ENCODE measurements at places on chromosomes 3 and 15. TPM values are rescaled to one million over a fixed set of nuclear protein-coding genes. Genes with fewer than 3 reads are reported as not detected.

The IL17RB gene
- total RNA-seq, result 1.2 TPM

The P2RY1 gene
- total RNA-seq, result 0.49 TPM

The EOMES gene
- 30.7 TPM for total RNA-seq

The SEMA4B gene
- total RNA-seq, result 17.5 TPM

GRCh38 chr3:143016321-143016972 lies 15.1 kb downstream of the U2SURP start:
- DNase-seq, result no peak

- no peak for DNase-seq
Measured at GRCh38 chr3:45772341-45773035, 23.8 kb downstream of the SLC6A20 start.

DNA sequence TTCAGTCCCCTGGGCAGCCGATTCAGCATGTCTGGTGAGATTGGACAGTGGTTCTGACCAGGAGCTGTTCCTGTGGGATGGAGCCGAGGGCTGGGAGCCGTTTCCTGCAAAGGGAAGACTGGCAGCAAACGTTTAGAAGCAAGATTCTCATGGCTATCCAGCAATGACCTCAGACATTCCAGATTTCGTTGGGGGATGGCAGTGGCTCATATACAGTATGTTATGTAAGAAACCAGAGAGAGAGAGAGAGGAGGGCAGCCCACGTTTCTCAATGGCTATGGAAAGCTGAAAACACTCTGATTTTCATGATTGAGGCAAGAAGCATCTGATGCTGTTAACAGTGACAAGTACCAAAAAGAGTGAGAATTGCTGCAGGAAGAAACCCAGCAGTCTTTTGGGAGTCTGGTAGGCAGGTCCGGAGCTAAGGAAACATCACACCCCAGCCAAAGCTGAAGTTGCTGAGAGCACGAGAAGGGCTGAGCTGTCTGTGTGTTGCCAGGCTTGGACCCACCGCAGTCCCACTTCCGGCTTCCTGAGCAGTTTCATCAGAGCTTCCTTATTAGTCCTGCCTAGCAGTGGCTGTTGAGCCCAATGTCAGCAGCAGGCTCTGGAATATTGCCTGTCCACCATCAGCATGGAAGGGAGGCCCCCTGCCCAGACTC lies 25.6 kb upstream of the VPS8 start:
- DNase-seq, result no peak

DNA sequence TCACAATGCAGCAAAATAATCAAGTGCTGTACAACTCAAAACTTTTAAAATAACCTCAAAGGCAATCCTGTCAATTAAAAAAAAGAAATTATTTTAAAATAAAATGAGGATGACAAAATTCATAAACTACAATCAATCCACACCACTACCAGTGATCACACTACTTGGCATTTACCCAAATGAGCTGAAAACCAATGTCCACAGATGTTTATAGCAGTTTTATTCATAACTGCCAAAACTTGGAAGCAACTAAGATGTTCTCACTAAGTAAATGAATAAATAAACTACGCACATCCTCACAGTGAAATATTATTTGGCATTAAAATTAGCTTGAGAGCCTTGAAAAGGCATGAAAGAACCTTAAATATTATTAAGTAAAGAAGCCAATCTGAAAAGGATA lies 121.3 kb downstream of the STAG1 start:
- DNase-seq, result no peak

DNA sequence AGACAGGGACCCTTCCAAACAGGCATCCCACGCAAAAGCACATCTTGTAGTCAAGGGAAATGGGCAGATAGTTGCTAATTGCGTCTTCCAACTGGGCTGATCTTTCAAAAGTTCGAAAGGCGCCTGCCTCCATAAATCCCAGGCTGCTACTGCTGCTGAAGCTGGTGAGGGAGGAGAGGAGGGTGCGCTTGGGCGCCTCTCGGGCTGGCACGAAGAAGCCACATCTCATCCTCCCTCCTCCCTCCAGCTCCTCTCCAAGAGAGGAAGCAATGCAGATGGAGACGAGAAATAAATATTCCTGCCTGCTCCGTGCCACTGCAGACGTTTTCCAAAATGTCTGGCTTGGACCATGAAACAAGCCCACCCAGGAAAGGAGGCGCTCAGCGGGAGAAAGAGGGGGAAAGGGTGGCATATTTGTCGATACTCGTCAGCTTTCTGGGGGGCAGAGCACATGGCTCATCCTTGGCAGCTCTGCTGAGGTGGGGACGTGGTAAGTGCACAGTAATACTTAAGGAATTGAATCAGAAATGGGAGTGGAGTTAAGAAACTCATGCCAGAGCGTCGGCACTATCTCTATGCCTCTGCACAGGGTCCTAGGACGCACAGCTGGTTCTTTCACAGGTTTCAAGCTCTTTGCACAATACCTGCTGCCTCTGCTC lies 88.9 kb upstream of the FEZF2 start:
- DNase-seq, result no peak

DNA sequence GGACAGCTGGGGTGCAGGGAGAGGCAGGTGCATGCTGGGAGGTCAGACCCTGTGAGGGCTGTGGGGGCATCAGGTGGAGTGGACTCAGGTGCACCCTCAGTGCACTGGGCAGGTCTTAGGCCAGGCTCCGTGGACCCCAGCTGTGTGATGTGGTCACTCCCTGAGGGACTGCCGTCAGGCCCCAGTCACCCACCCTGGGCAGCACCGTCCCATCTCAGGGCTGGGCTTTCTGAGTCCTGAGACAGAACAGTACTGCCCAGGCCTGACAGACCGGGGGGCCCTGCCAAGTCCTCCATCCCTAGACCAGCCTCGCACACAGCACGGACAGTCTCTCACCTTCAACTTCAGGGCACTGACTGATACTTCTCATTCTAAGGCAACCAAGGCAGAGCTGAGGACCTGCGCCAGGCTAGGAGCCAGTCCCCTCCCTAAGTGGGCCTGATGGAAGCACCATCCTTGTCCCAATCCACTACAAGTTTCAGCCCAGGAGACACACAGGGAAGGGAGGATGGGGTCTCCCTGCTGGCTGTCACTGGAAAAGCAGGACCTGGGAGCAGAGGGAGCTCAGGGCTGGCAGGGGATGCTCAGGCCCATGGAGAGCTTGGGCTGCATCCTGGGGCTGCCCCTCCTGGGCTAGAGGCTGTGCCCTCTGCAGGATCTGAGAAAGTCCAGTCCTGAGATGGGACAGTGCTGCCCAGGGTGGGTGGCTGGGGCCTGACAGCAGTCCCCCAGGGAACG lies 86.3 kb downstream of the LMLN start:
- DNase-seq, result no peak

DNA sequence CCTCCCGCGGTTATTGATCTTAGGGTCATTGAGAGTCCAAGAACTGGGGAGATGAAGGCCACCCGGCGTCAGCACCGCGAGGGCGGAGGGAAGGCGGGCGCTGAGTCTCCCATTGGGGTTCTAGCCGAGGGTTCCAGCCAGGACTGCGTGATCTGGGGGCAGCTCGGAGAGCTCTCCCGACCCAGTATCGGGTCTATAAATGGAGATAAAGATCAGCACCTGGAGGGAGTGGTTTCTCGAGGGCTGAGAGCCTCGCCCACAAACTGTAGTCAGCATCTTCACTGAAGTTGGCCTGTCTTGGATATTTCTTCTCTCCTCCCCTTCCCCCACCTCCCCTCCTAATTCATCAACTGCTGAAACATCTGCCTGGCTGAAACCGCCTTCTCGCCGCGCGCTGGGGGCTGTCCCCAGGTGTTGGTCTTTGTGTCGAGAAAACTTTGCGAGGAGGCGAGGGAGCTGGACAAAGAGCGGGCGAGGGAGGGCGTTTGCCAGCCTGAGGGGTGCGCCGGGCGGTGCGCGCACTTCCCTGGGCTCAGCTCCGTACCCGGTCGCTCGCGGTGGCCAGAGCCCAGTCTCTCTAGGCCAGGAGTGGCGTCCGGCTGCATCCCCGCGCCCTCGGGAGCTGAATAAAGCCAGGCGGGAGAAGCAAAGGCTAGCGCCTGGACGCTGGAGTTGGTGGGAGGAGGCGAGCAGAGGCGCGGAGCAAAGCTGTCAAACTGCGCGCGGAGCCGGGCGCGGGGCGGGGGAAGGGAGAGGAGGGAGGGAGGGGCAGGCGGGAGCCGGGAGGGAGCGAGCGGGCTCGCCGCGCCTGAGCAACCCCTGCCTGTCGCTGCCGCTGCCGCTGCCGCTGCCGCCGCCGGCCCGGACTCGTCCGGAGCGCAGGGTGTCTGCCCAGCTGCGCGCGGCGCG lies at the start of gene ST8SIA2:
Gene ST8SIA2 (plus strand): TSS at position 811 of the 909 bp plus-strand sequence. CDS start 184 bp downstream, outside the sequence.
- DNase-seq, result no peak

GRCh38 chr3:25967385-25967784 lies 177.5 kb downstream of the OXSM start:
- no peak for DNase-seq
